Type B pancreatic cell (in vitro differentiated cells): ENCODE measurements at places on chromosomes 1 and 21.

DNA sequence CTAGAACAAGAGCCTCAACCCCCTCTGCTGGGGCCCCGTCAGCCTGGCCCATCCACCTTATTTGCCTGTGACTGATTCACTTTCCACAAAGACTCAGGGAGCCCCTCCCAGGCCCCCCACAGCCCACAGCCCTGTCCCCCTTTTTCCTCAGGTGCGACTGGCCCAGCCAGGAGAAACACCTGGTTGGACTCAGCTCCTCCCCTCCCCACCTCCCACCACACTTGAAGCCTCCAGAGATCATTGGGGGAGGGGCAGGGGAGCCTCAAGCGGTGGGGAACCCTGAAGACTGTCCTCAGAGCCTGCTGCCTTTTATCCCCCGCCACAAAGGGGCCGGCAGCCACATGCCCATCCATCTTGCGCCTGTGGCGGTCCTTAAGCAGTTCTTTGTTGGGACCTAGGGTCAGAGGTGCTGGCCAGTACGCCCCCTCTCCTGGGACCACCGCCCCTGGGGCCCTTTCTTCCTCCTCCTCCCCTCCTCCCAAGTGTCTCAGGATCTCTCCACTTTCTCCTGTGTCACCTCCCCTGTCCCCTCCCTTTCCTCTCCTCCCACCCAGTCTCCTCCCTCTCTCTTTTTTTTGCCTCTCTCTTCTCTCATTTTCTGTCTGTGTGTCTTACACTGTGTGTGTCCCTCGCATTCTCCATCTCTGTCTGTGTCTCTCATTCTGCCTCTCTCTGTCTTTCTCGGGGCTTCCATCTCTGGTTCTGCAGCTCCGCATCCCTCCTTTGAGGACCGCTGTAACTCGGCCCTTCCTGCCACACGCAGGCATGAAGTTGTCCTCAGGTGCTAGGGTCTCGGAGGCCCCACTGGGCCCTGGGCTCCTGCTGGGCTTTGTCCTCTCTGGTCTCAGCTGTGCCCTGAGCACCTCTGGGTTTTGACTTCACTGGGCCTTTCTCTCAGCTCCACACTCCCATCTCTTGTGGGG, 12.2 kb downstream of the CRABP2 start:
- peaks cover 7% of the 10 kb centered on the region for H3K27me3 ChIP-seq
- peak overlapping the region; percentile 73 for H3K4me3 ChIP-seq
- peaks cover 72% of the 10 kb centered on the region for H3K4me1 ChIP-seq
- peaks cover 8% of the 10 kb centered on the region for H3K36me3 ChIP-seq
- DNase-seq, result no peak

DNA sequence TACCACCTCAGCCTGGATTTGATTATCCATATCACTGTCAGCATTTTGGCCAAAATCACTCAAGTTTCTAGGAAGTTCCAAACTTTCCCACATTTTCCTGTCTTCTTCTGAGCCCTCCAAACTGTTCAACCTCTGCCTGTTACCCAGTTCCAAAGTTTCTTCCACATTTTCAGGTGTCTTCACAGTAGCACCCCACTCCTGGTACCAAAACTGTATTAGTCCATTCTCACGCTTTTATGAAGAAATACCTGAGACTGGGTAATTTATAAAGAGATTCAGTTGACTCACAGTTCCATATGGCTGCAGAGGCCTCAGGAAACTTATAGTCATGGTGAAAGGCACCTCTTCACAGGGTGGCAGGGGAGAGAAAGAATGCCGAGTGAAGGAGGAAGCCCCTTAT, 39.4 kb downstream of the STXBP3 start:
- no peaks in the 10 kb centered on the region for H3K27me3 ChIP-seq
- H3K4me1 ChIP-seq, result no peaks in the 10 kb centered on the region
- DNase-seq, result no peak
- H3K4me3 ChIP-seq, result no peak overlapping the region
- peaks cover 53% of the 10 kb centered on the region for H3K36me3 ChIP-seq

GRCh38 chr1:188129856-188130838, 1301.4 kb downstream of the PLA2G4A start:
- DNase-seq, result no peak
- H3K27ac ChIP-seq, result no peak overlapping the region
- no peaks in the 10 kb centered on the region for H3K27me3 ChIP-seq
- no peaks in the 10 kb centered on the region for H3K36me3 ChIP-seq

DNA sequence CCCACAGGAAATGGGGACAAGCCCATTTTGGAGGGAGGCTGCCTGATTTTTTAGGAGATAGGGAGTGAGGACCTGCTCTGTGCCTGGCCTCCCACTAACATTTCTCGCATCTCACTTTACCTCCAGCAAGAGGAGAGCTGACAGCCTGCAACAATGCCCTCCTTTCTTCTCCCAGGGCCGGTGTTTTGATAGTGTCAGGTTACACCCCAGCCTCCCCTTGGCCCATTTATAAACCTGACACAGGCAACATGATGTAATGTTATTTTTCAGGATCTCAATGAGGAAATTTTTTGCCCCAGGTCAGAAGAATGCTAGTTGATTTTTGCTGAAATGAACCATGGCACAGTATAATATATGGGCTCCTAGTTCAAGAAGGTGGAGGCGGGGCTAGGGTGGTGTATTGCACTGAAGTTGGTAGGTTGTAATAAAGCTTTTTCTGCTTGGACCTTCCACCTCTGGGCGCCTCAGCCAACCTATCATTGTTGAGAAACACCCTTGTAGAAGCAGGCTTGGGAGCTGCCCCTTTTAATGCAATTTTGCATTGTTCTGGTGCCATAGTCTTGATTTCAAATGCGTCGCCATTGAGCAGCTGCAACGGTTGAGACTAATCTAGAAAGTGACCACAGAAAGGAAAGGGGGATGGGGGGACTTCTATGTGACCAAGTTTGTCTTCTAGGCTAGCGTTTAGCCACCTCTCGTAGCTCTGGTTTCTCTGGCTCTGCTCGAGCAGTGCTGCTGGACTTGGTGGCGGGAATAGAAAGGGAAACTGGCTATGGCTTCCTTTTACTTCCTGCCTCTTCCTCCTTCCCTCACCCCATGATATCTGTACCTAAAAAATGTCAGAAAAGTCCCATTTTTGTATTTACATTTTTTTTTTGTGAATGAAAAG, 53.0 kb downstream of the PBX1 start:
- H3K4me3 ChIP-seq, result peak overlapping the region; percentile 73
- peak; percentile 78 for DNase-seq
